ENCODE measurements at places on chromosomes 7 and 10.
A peak's percentile ranks its signal among the peaks of the same experiment; 100 is the strongest.

DNA sequence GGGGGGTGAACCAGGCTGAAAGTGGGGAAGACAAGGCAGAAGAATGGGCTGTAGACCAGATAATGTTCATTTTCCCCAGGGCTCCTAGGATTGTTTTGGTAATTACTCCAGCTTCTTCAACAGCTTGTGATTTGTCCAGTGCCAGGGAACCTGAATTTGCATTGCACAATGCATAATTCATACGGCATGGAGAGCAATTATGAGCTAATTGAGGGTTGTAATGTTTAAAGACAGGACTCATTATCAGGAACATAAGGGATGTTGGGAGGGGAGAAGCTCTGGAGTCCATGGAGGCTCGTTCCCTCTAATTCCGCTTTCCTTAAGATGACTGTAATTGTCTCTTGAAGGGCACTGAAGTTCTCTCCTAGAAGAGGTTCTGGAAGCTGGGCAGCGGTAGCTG lies 405.0 kb upstream of the ZMIZ1 start:
- no peak for DNase-seq

- DNase-seq: no peak
Measured at GRCh38 chr10:99489271-99489670, 43.5 kb upstream of the NKX2-3 start.

DNA sequence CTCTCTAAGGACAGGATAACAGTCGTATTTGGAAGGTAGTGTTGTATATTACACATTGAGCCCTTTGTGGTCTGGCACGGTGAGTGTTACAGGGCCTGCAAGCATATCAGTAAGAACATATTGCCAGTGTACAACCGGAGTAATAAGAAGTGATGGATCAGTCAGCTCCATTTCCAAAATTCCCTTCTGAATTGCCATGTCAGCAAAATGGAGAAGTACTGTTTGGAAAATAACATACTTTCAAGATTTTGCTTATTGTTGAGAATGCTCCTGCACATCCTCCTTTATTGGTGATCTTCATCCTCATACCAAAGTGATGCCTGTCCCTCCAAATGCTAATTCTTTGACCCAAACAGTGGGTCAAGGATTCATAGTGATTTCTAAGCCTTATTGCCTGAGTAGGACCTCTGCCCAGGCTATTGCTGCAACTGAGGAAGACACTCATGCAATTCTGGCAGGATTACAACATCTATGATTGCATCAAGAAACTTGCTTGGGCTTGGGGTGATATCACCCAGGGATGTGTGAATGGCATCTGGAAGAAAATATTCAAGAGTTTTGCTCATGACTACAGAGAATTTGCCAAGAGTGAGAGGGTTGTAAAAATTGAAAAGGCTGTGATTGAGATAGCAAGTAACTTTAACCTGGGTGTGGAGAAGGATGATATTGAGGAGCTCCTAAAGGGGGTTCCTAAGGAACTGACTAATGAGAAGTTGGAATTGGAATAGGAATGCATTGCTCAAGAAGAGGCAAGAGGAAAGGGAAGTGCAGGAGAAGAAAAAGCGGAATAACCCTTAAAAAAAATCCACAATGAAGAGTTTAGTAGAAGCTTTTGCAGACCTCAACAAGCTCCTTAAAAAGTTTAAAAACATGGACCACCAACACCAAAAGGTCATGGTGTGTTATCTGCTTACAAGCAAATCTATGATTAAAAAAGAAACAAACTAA lies 452.2 kb upstream of the SORCS1 start:
- no peak for DNase-seq

DNA sequence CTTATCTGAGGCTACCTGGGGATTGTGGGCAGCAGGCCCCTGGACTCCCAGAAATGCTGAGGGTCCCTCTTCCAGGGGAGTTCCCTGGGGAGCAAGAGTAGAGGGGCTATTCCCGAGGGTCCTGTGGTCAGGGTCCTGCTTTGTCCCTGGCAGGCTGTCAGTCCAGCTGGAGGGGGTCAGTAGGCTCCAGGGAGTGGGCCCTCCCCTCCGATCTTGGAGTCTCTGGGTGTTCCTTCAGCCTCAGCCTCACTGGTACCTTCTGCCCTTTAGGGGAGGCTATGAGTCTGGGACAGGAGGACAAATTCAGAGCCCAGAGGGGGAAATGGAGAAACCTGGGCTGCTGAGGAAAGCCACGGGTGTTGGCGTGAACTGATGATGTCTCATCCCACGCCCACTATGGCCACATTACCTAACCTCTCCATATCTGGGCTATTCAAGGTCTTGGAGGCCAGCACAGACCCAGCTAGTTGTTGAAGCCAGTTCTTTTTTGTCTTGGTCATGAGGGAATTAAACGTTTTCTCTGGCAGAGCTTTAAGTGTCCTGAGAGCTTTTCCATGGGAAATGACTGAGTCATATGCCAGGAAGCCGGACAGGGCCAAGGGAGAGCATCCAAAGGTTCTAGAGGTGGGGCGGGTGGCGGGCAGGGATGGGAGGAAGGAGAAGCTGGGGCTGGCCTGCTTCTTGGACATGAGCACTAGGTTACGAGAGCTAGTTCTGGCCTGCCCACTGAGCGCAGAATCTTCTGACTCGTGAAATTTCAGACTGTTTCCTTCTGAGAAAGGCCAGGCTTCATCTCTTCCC lies 6.2 kb downstream of the CALHM2 start:
- DNase-seq: no peak

DNA sequence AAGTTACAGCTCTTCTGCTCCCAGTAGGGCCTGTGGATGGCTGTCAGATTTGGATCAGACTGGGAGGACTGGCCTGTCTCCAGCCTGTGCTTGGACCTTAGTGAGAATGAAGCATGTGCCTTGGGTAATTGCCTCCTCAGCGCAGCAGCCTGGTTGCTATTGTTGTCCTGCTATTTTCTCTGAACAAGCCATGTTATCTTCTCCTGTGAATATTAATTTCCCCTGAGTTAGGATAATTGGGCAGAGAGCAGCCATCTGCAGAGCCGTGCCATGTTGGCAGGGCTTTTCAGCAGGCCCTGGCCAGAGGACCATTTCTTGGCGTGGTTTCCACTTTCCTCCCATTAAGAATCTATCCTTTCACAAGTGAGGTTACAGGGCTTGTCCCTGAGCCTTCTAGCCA lies 497.3 kb downstream of the SORCS3 start:
- DNase-seq: no peak

DNA sequence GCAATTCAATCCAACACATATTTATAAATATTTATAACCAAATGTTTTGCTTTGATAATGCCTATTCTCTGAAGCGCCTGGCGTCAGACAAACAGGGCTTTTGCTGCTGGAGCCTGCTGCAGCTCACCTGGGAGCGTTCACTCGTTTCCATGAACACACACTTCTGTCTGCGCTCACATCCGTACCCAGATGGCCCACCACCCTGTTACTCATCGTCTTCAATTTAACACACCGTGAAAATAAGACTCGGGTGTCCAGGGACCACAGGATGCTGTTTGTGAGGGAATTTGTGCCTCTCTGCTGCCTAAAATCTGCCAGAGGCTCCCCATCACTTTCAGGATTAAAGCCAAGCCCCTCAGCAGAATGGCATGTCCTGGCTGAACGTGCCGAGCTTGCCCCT lies 74.1 kb downstream of the SLIT1 start:
- no peak for DNase-seq

DNA sequence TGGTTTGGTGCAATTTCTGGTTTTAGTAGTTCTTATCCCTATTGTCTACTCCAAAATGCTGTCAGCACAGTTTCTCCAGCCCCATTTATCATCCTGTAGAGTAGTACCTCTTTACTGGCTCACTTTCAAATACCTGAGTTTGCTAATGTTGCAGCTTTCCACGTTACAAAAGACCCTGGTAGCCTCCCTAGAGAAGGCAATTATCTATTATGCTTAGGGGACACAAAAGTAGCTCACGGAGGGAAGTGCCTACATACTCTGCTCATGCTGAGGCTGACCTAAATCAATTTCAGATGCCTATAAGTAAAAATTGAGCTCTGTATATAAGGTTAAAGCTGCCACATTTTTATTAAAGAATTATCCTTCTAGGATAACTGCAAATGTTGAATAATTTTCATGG lies 603.6 kb downstream of the CNTNAP2 start:
- no peak for DNase-seq

DNA sequence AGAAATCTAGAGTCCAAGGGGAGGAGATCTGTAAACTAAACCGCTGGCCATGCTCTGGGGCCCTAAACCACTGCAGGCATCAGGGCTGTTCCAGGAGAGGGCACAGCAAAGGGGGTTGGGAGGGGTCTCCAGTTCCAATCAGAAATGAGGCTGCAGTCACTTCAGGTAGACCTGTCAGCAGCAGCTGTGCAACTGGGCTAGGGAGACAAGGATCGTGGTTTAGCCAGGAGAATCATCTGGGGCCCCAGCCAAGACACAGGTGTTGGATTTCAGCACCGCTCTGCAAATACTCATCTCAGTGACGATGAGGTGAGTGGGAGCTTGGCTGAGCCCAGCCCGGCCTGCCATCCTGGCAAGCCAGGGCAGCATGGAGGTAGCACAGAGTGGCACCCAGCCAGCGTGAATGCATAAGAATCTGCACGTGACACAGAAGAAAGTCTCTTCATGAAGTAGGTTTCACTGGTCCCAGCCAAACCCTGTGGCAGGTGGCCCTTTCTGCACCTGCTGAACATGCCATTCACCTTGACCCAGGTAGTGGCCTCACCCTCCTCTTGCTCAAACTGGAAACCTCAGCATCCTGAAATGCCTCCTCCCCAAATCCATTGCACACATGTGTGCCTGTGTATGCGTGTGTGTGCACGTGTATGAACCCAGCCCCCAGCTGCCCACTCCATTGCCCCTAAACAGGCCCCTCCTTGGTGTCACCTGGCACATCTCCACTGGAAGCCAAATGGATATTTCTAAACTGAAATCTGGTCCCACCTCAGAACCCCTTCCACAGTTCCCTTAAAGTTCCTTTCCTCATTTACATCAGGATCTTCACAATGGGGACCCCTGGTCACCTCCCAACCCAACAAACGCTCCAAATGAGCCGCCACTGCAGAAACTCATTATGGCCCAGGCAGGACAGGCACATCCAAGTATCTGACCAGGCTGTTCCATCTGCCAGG lies 9.6 kb downstream of the GPRIN2 start:
- no peak for DNase-seq

GRCh38 chr10:104664205-104664604 lies 23.1 kb downstream of the SORCS3 start:
- DNase-seq: no peak

DNA sequence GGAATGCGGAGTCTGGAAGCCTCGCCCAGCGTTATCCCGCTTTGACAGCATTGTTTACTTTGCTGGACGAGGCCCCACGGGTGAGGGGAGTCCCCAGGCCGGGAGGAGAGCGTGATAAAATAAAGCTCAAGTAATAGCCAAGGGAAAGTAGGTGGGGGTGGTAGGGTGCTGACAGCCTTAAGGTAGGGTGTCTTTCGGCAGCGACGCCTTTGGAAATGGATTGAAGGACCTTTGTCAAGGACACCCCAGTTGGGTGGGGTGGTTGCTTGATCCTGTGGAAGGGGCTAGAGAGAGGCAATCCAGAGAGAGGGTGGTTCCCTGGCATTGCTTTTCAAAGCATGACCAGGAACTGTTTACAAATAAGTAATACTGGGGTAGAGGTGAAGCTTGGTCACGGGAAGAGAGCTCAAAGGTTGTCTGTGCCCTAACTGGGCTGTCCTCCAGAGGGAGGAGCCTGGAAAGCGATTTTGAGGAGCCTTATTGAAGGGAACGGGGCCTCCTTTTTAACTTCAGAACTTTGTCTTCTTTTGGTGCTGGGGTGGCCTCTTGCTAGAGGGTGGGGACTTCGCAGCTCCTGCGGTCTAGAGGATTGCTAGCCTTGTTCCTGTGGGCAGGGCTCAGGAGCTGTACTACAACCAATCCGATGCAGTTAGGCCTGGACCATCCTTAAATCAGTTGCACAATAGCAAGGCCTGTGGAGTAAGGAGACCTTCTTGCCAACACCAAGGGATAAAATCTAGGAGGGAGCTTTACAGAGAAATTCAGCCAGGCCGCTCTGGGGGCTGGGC lies 1.3 kb downstream of the EIF4EBP2 start:
- no peak for DNase-seq

GRCh38 chr7:22443370-22444180 lies 56.4 kb downstream of the STEAP1B start:
- no peak for DNase-seq

GRCh38 chr10:119455609-119456434 lies 86.7 kb downstream of the RGS10 start:
- no peak for DNase-seq

DNA sequence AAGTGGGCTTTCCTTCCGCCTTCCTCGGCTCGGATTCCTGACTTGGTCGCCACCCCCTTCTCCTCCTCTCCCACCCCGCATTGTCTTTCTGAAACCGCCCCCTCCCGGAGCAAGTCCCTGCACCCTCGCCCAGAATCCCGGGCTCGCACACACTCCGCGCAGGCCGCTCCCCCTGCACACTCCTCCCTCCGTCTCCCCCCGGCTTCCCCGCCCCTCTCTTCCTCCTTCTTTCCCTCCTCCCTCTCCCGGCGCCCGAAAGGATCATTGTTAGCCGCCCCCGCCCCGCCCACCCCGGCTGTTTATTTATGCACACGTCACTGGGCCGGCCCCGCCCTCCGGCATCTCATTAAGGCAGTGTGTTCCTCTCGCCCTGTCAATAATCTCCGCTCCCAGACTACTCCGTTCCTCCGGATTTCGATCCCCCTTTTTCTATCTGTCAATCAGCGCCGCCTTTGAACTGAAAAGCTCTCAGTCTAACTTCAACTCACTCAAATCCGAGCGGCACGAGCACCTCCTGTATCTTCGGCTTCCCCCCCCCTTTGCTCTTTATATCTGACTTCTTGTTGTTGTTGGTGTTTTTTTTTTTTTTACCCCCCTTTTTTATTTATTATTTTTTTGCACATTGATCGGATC lies at the start of gene TCF7L2:
TCF7L2 (plus strand) TSS at position 373 of the 633 bp plus-strand sequence. CDS start 510 bp downstream, outside the sequence.
- DNase-seq: peak; percentile 64

DNA sequence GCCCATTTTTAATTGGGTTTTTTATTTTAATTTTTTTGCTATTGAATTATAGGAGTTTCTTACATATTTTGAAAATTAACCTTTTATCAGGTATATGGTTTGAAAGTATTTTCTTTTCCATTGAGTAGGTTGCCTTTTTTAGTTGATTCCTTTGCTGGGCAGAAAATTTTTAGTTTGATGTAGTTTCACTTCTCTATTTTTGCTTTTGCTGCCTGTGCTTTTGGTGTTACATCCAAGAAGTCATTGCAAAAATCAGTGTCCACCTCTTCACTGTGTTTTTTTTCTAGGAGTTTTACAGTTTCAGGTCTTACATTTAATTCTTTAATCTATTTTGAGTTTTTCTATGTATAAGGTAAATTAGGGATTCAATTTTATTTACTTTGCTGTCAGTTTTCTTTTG lies 129.8 kb upstream of the FERD3L start:
- no peak for DNase-seq
